ENCODE measurements at places on chromosomes 4 and X.

DNA sequence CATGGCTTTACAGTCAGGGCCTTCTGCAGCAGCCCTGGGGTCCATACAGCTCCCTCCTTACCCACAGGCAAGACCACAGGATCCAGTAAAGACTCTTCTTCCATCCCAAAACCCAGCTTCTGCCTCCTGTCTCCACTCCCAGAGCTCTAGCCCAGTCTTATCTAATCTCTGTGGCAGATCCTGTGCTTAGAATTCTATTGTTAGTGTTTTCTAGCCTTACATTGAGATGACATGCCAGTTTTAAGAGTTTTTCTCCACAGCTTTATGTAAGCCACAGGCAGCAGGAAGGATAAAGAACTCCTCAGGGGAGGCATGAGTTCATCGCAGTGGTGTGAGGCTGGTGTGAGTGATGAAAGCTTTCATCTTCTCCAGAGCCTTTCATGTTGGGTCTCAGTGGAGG, 129.1 kb downstream of the RCHY1 start:
- no peak for DNase-seq

- no peak for DNase-seq
Measured at GRCh38 chr4:8278009-8278395, 8.4 kb downstream of the HTRA3 start.

DNA sequence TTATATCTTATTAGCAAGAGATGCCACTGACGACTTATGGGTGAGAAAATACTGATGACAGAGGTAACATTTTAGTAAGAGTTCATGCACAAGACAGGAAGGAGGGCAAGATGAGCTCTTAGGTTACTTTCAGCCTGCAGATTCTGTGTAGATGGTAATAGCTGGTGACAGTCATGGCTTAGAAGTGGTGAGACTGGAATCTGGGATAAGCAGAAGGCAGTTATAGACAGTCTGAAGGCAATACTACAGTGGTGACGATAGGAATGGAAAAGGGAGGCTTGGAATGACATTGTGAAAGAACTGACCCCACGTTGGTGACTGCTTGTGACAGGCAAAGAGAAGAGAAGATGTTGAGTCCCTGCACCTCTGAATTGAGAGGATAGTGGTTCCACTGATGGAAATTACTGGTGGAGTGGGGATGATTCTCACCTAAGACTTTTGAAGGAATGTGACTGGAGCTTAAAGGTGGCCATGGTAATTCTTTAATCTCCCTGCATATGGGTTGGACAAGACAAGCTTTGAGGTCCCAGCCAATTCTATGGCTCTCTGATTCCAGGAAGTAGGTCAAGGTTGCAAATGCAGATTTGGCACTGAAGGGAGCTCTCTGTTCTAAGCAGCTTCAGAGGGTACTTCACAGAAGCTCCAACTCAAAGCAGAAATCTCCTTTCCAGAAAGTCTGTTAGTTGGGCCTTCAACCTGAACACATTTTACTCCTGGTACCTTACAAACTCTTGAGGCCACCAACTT, 99.7 kb downstream of the RASL11B start:
- DNase-seq, result no peak

GRCh38 chrX:114272096-114272686, 311.7 kb upstream of the HTR2C start:
- no peak for DNase-seq

DNA sequence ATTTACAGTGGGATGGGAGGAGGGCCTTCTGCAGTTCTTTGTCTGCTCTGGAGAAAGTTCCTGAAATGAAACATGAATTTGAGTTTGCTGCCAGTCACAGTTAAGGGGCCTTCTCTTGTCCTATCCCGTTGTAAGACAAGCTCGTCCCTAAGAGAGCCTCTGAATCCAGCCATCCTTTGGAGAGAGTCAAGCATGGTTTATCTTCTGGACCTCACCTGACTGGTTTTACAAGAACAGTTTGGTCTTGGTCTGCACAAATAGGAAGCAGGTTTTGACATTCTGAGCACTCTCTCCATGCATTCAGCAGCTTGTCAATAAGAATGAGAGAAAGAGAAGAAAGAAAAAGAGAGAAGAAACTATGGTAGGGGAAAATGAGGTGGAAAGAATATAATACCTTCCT, 20.4 kb upstream of the TENM3 start:
- DNase-seq, result no peak

DNA sequence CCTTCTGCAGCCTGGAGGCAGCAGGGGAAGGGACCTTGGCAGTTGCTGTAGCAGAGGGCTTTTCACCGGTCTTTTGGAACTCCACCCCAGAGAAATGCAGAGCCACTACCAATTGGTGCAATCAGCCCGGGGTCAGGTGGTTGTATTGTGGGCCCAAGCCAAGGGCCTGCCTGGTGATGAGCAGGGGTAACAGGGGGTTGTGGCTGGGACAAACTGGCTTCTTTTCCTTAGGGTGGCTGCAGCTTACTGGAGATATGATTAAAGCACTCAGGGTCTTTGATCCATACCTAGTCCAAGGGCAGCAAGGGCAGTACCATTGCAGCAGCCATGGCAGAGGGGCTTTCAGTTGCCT, 28.1 kb downstream of the ENPEP start:
- no peak for DNase-seq

DNA sequence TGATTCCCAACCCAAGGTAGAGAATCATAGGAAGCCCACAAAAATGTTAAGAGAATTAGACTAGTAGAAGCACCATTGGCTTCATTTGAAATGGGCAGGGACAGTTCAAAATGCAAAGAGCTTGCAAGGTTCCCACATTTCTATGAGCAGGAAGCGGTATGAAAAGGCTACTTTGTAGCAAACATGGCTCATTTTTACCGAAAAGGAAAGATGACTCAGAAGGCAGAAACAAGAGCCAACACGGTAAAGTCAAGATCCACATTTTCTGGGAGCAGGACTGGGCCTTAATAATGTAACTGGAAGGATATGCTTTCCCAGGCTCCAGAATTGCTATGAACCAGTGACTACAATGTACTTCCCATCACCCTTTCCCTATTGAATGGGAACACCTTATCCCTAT, 89.5 kb downstream of the GLRA3 start:
- no peak for DNase-seq

DNA sequence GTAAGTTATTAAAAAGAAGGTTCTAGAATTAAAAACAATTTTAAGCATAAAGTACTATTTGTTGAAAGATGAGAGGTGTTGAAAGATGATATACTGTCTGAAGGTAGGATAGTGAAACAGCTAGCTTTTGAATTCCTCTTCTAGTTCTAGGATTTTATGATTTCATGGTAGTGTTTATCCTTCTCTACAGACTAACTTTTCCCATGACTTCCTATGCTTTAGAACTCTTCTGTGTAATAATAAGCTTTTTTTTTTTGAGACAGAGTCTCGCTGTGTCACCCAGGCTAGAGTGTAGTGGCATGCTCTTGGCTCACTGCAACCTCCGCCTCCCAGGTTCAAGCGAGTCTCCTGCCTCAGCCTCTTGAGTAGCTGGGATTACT, 96.0 kb upstream of the NUDT6 start:
- peak; percentile 30 for DNase-seq

- DNase-seq, result peak; percentile 62
Measured at GRCh38 chrX:11341274-11342201, 48.3 kb downstream of the AMELX start.

GRCh38 chrX:150610446-150610845, 42.0 kb downstream of the MTM1 start:
- no peak for DNase-seq

GRCh38 chr4:154320521-154320920, 171.1 kb downstream of the DCHS2 start:
- no peak for DNase-seq

GRCh38 chr4:15910155-15910940, 28.2 kb downstream of the FGFBP1 start:
- no peak for DNase-seq

GRCh38 chr4:130329036-130329435, 1233.1 kb downstream of the C4orf33 start:
- no peak for DNase-seq

GRCh38 chrX:134870419-134870818, 120.4 kb upstream of the SMIM10 start:
- DNase-seq, result no peak

- DNase-seq, result no peak
Measured at GRCh38 chrX:148695255-148695654, 194.8 kb downstream of the AFF2 start.

GRCh38 chr4:154722262-154722661, 21.5 kb upstream of the LRAT start:
- DNase-seq, result no peak

- peak; percentile 73 for DNase-seq
Measured at GRCh38 chr4:15917297-15917696, 21.2 kb downstream of the FGFBP1 start.

DNA sequence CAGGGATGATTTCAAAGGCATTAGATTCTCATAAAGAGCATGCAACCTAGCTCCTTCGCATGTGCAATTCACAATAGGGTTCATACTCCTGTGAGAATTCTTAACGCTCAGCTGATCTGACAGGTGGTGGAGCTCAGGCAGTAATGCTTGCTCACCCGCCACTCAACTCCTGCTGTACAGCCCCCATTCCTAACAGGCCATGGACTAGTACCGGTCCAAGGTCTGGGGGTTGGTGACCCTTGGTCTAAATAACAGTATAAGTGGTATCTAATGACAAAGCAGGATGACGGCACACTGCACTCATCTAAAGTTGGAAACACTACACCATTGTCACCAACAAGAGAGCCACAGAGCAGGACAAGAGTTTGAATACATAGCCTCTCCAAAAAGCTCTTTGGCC, 28.5 kb downstream of the ADGRA3 start:
- no peak for DNase-seq

GRCh38 chr4:4765811-4766210, 93.7 kb upstream of the MSX1 start:
- DNase-seq, result no peak

GRCh38 chr4:140426610-140427105, 790 bp downstream of the CLGN start:
- no peak for DNase-seq

- DNase-seq, result no peak
Measured at GRCh38 chr4:123453061-123453680, 56.6 kb downstream of the SPRY1 start.

- no peak for DNase-seq
Measured at GRCh38 chr4:121943941-121944340, 7.9 kb downstream of the TRPC3 start.

DNA sequence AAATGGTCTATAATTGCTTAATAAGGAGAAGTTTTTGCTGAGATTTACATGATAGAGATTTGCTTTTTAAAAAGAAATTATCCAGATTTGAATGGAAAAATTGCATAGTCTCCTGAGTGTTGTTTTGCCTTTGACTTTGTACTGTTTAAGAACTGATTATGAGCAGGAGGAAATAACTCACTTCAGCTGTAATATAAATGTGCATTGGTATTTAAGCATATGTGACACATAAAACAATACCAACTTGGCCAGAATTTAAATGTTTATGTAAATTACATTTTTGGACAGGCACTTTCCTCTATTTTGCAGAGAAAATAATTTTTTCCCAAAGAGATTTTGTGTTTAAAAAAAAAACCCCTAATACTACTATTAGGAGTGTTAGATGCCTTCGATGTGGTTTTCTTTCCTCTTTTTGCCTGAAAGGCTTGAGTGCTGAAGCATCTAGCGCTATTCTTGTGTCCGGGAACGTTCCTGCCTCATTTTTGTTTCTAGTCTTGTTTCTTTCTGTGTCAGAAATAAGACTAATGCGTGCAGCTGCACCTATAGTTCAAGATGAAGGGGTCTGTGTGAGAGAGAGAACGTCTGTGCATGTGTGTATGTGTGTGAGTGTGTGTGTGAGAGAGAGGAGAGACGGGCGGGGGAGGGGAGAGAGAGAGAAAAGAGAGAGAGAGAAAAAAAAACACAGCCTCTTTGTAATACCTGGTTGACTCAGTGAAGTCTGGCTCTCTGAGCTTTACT, 60.8 kb downstream of the TBL1X start:
- no peak for DNase-seq

DNA sequence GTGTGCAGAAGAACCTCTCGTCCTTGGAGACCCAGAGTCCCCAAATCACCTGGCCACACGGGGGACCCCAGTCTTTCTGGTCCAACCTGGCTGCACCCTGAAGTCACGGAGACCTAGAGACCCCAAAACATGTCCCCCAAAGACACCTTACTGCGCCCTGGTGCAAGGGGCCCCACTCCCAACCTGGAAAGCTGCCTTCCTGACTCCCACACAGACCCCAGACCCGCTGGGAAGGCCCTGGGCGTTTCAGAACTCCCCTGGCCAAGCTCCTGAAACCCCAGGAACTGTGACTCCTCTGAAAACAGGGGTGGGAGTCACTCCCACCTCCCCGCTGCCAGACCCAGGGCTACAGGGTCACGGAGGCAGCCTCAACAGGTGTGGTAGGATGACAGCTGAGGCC, 12.7 kb upstream of the SHOX start:
- DNase-seq, result no peak

DNA sequence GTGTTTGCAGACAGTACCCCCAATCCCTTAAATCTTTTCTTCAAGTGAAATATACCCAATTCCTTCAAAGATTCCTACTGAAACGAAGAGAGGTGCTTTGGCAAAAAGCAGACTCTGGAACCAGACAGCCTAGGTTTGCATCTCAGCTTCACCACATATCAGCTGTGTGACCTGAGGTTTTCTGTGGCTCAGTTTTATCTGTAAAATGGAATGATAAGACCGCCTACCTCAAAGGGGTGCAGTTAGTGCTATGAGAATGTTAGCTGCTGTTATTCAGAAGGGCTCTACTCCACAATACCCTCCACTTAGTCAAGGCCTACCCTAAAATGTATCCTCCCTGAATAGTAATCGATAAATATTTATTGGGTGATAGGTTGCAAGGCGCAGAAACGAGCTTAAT, 664 bp downstream of the PIR start:
- no peak for DNase-seq

- no peak for DNase-seq
Measured at GRCh38 chr4:14364953-14365536, 637.2 kb upstream of the CPEB2 start.

DNA sequence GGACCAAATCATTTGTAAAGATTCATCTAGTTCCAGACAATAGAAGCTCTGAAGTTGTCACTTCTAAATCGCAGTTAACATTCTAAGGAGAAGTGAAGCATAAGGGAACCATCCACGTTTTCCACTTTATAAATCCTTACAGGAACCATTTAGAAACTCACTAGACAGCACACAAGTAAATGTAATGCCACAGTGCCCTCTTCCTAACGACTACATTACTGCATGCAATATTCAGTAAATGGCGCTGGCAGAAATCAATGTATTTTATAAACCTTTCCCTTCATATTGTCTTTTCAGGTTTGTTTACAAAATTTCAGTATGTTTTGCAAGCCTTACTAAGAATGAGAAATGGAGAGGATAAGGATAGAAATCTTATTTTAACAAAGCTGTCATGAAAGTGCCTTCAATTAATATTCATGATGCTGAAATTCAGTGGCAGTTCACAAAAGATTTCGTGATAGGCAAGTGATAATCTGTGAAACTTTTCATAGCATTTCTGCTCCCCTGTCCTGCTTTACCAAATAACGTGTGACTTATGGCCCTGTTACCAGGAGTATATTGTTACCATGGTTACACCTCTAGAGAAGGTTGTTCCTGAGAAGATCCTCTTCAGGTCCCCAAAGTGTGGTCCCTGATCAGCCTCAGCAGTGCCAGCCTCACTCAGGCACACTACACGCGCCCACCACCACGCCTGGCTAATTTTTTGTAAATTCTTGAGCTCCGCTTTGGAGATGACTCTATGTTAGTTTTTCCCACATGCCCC, 54.2 kb downstream of the TMA16 start:
- DNase-seq, result peak; percentile 54

- DNase-seq, result no peak
Measured at GRCh38 chr4:159413306-159413943, 310.5 kb downstream of the RAPGEF2 start.
